ENCODE measurements at places on chromosomes 12 and 14. TPM values are rescaled to one million over a fixed set of nuclear protein-coding genes. Genes with fewer than 3 reads are reported as not detected.
A peak's percentile ranks its signal among the peaks of the same experiment; 100 is the strongest.

DNA sequence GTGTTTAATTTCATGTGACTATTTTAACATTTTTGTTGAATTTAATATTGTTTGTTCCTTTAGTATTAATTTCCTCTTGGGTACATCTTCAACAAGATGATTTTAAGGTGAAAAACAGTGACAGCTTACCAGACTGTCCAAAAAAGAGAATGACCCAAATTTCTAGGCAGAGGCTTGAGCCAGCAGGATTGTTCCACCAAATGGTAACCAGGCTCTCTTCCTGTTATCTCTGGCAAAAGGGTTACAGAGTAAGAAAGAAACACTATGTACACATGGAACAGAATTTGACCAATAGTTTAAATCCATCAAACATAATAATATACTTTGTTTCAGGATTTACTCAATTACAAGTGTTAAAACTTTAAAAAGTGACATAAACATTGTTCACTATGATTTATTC is 39.0 kb downstream of the YAF2 start:
- no peak overlapping the region for H3K27ac ChIP-seq
- no peak for DNase-seq
- no peak overlapping the region for H3K4me3 ChIP-seq
- no peaks in the 10 kb centered on the region for H3K27me3 ChIP-seq
- H3K4me1 ChIP-seq: peaks cover 5% of the 10 kb centered on the region
- no peaks in the 10 kb centered on the region for H3K36me3 ChIP-seq

- H3K4me1 ChIP-seq: peaks cover 18% of the 10 kb centered on the region
- DNase-seq: no peak
- no peaks in the 10 kb centered on the region for H3K27me3 ChIP-seq
- H3K27ac ChIP-seq: no peak overlapping the region
- no peaks in the 10 kb centered on the region for H3K36me3 ChIP-seq
Observed at GRCh38 chr12:101619026-101619786, 24.4 kb downstream of the MYBPC1 start.

DNA sequence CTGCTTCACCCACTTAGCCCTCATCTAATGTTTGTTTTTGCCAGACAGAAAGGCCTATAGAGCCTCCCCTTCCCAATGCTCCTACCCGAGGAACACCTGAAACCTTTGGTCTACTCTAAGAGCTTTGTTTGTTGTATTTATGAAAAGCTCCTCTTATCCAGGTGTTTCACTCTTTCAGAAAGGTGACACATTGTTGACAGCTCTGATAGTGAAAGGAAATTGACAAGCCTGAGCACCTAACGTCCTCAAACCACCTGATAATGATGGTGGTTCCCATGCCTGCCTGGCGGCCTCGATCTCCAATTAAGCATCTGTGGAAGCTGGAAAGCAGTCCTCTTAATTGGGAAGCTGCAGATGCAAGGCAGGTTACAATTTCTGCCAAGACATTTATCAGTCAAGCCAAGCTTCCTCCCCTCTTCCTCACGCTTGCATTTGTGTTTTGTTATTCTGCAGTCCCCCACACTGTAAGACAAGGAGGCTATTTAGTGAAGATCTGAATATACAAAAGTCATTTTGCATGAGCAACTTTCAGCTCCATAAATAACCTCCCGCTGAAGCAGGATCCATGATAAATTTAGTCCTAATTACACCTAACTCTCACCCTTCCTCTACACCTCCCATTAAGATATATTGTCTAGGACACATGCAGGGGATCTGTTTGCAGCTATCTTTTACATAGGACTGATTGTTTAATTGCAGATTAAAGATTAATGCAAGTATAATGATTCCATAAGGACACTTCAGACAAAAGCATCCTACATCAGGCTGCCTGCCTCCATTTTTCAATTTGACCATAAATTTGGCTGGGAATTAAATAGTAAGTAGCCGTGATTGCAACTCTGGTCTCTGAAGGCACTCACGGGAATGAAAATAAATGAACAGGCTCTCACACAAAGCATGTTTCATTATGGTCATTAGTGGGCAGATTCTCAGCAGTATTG is 288.6 kb downstream of the PDZRN4 start:
- H3K27ac ChIP-seq: no peak overlapping the region
- DNase-seq: no peak
- no peaks in the 10 kb centered on the region for H3K4me1 ChIP-seq
- H3K4me3 ChIP-seq: no peak overlapping the region

DNA sequence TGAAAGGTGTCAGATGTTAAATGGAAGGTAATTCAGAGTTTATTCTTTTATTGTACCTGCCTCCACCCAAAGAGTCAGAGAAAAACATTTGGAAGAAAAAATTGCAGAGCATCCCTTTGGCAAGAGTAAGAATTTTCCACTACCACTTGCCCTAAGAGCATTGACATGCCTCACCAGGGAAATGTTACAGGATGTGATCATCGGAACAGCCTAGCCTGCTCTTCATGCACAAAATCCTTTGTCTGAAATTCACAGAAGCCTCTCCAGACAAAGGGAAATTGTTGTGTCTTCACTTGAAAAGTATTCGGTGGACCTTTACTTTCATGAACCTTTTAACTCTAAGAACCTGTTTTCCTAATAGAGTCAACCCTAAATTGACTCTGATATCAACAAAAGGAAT is 36.9 kb downstream of the ATP2A2 start:
- no peak for DNase-seq
- peaks cover 2% of the 10 kb centered on the region for H3K36me3 ChIP-seq
- H3K4me1 ChIP-seq: no peaks in the 10 kb centered on the region
- no peaks in the 10 kb centered on the region for H3K27me3 ChIP-seq

GRCh38 chr14:46432516-46432915 is 219.1 kb downstream of the RPL10L start:
- no peaks in the 10 kb centered on the region for H3K27me3 ChIP-seq
- H3K36me3 ChIP-seq: no peaks in the 10 kb centered on the region
- DNase-seq: no peak
- H3K4me1 ChIP-seq: no peaks in the 10 kb centered on the region
- H3K4me3 ChIP-seq: no peak overlapping the region

DNA sequence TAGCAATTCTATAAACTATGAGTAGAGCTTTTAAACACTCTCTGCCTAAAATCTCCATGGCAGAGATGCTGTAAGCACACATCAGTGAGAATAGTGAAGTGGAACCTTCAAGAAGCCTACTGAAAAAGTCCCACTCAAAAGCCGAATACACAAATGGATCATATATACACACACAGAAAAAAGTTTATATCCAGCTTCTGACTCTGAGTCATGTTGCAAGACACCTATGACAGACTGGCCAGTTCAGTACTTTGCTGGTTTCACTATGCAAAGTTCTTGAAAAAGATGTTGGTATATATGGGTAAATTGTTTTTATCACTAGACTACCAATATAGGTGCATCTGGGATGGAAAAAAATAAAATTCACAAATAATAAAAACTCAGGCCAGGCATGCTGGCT is 126.1 kb downstream of the KCNK10 start:
- no peak overlapping the region for H3K27ac ChIP-seq
- DNase-seq: no peak
- H3K36me3 ChIP-seq: no peaks in the 10 kb centered on the region
- H3K4me3 ChIP-seq: no peak overlapping the region
- H3K4me1 ChIP-seq: peaks cover 19% of the 10 kb centered on the region

GRCh38 chr12:16165506-16165905 is 112.0 kb downstream of the SLC15A5 start:
- H3K27ac ChIP-seq: no peak overlapping the region
- no peaks in the 10 kb centered on the region for H3K27me3 ChIP-seq
- no peaks in the 10 kb centered on the region for H3K4me1 ChIP-seq
- no peak overlapping the region for H3K4me3 ChIP-seq

GRCh38 chr12:29738365-29738764 is 45.4 kb downstream of the TMTC1 start:
- H3K27me3 ChIP-seq: no peaks in the 10 kb centered on the region
- no peak for DNase-seq
- H3K4me1 ChIP-seq: no peaks in the 10 kb centered on the region
- no peak overlapping the region for H3K27ac ChIP-seq
- no peak overlapping the region for H3K4me3 ChIP-seq

DNA sequence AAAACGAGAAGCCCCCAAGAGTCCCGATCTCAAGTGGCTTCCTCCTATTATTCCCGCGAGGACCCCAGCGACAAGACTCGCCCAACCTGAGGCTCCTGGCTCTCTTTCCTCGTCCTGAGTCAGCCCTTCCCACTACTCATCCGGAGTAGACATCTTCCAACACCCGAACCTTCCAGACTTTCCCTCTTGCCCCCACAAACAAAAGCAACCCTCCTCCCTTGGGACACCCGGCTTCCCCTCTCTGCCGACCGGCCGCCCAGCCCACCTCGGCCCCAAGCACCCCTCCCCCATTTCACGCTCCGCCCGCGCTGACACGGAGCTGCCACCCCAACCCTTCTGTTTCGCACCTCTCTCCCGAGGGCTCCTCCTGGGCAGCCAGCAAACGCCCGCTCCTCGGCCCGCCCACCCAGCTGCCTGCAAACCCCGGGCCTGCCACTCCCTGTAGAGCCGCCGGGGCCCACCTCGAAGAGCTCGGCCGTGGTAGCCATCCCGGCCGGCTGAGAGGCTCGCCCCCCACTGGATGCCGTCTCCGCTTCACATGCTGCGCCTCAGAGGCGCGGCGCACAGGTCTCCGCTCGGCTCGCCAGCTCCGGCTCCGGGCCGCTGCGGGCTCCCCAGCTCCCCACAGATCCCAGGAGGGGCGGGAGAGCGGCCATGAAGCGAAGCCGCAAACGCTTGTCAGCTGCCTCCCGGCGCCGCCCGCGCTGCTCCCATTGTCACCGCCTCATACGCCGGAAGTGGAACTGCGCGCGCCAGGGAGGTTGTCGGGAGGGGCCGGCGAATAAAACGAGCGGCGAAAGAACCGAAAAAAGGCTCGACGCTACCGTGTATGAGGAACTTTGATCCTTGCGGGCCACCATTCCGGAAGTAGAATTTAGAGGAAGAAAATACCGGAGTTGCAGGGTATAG is at the start of the genes AP5M1 and EXOC5:
Gene AP5M1 (plus strand): TSS at position 811 of the 909 bp plus-strand sequence. CDS start 344 bp downstream, outside the sequence.
Gene EXOC5 (minus strand): TSS at position 745 of the 909 bp plus-strand sequence. CDS start 257 bp downstream, at position 488.
- H3K36me3 ChIP-seq: no peaks in the 10 kb centered on the region
- H3K27ac ChIP-seq: peak within 1 kb of the TSS; percentile 99
- peaks cover 45% of the 10 kb centered on the region for H3K4me1 ChIP-seq
- H3K4me3 ChIP-seq: peak within 1 kb of the TSS; percentile 79
- DNase-seq: peak; percentile 91
- H3K27me3 ChIP-seq: no peaks in the 10 kb centered on the region

DNA sequence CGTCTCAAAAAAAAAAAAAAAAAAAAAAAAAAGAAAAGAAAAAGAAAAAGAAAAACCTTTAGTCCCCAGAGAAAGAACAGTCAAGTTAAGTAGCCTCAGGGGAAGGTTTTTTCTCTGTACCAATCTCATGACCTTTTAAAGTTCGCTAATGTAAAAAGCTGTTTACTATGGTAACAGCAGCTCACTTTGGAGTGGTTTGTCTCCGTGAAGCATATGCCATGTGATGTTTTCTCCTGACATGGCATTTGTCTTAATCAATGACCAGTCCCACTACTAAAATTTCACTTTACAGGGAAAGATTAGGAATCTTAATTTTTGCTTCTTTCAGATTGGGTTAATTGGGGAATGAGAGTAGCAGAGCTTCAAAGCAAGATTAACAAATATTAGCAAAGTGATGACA is 4.3 kb downstream of the RNF212B start:
- peaks cover 16% of the 10 kb centered on the region for H3K4me1 ChIP-seq
- no peak overlapping the region for H3K27ac ChIP-seq
- no peaks in the 10 kb centered on the region for H3K27me3 ChIP-seq

GRCh38 chr12:41465526-41465925 is 277.4 kb downstream of the PDZRN4 start:
- no peaks in the 10 kb centered on the region for H3K4me1 ChIP-seq
- H3K36me3 ChIP-seq: no peaks in the 10 kb centered on the region
- H3K27ac ChIP-seq: no peak overlapping the region
- no peak overlapping the region for H3K4me3 ChIP-seq
- H3K27me3 ChIP-seq: no peaks in the 10 kb centered on the region

GRCh38 chr12:4169959-4170358 is 103.6 kb upstream of the CCND2 start:
- peaks cover 5% of the 10 kb centered on the region for H3K4me1 ChIP-seq
- H3K4me3 ChIP-seq: no peak overlapping the region
- H3K36me3 ChIP-seq: no peaks in the 10 kb centered on the region
- no peak for DNase-seq
- H3K27ac ChIP-seq: no peak overlapping the region

- no peaks in the 10 kb centered on the region for H3K27me3 ChIP-seq
- peak overlapping the region; percentile 99 for H3K4me3 ChIP-seq
- H3K27ac ChIP-seq: peak overlapping the region; percentile 97
- peaks cover 13% of the 10 kb centered on the region for H3K4me1 ChIP-seq
- peak; percentile 49 for DNase-seq
Observed at GRCh38 chr12:95473231-95473883, 595 bp upstream of the METAP2 start.

- DNase-seq: no peak
- H3K4me1 ChIP-seq: 0 out of 2 replicates have a peak, but pooled peaks cover 6% of the 10 kb centered on the region
- H3K36me3 ChIP-seq: no peaks in the 10 kb centered on the region
- no peak overlapping the region for H3K4me3 ChIP-seq
- H3K27me3 ChIP-seq: no peaks in the 10 kb centered on the region
Observed at GRCh38 chr12:15705606-15706005, 83.6 kb downstream of the EPS8 start.

DNA sequence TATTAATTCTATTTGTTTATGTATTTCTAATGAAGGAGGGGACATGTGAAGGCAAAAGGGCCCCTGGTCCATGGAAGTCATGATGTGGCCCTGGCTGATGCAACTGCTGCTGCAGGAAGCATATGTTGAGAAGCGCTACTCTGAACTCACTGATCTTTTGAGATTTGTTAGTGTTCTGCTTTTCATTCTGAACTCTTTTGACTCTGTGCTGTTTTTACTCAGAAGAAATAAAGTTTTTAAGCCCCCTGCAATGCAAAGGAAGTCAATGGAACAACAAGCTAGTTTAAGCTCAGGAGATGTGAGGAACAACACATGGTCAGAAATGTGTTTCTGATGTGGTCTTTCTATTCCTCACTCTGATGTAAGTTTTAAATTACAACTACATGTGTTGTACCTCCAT is 88.9 kb upstream of the BTG1 start:
- DNase-seq: no peak
- no peaks in the 10 kb centered on the region for H3K36me3 ChIP-seq
- no peak overlapping the region for H3K27ac ChIP-seq
- no peak overlapping the region for H3K4me3 ChIP-seq

- no peak for DNase-seq
- H3K27ac ChIP-seq: no peak overlapping the region
- no peaks in the 10 kb centered on the region for H3K27me3 ChIP-seq
- no peaks in the 10 kb centered on the region for H3K4me1 ChIP-seq
Observed at GRCh38 chr12:117718141-117718540, 250.6 kb downstream of the KSR2 start.

GRCh38 chr14:37116933-37117849 is 55.2 kb downstream of the SLC25A21 start:
- DNase-seq: no peak
- H3K27me3 ChIP-seq: no peaks in the 10 kb centered on the region
- H3K36me3 ChIP-seq: no peaks in the 10 kb centered on the region
- no peak overlapping the region for H3K27ac ChIP-seq
- H3K4me3 ChIP-seq: no peak overlapping the region

Gene ENDOU
- total RNA-seq: 0.43 TPM

Gene CCDC196
- total RNA-seq: not detected

Gene STK38L
- 52.0 TPM for total RNA-seq

Gene ZC2HC1C
- total RNA-seq: 2.5 TPM

Gene PYGL
- total RNA-seq: 80.8 TPM

Gene CD69
- not detected for total RNA-seq

Gene SELPLG
- 0.44 TPM for total RNA-seq

Gene BDKRB1
- total RNA-seq: not detected

Gene PLEKHD1
- 0.50 TPM for total RNA-seq
